ENCODE measurements at places on chromosomes 3 and 15.

- H3K4me1 ChIP-seq: no peaks in the 10 kb centered on the region
- H3K4me3 ChIP-seq: no peak overlapping the region
- no peaks in the 10 kb centered on the region for H3K36me3 ChIP-seq
- no peak for DNase-seq
- H3K27me3 ChIP-seq: no peaks in the 10 kb centered on the region
Measured at GRCh38 chr3:132912416-132912753, 125.8 kb upstream of the TMEM108 start.

DNA sequence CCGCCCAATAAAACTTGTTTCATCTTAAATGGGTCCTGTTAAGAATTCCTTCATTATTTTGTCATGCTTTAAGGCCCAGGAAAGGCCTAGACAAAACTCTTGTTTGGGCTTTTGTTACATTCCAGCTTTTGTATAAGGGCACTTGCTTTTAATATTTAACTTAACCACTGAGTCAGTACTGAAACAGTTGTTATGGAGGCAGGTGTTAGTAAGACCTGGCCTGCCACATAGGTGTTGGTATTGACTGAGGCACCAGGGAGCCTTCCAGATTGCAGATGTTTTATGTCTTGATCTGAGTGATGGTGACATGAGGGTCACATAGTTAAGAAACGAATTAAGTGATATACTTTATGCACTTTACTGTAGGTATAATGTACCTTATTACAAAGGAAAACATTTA lies 274.9 kb upstream of the TGFBR2 start:
- H3K4me1 ChIP-seq: peaks cover 6% of the 10 kb centered on the region
- no peaks in the 10 kb centered on the region for H3K27me3 ChIP-seq
- no peak overlapping the region for H3K4me3 ChIP-seq
- no peaks in the 10 kb centered on the region for H3K36me3 ChIP-seq
- H3K27ac ChIP-seq: peak overlapping the region; percentile 4
- no peak for DNase-seq

- H3K4me3 ChIP-seq: no peak overlapping the region
- no peaks in the 10 kb centered on the region for H3K27me3 ChIP-seq
- H3K4me1 ChIP-seq: peaks cover 18% of the 10 kb centered on the region
- DNase-seq: no peak
Measured at GRCh38 chr3:58474348-58474911, 17.5 kb upstream of the KCTD6 start.

DNA sequence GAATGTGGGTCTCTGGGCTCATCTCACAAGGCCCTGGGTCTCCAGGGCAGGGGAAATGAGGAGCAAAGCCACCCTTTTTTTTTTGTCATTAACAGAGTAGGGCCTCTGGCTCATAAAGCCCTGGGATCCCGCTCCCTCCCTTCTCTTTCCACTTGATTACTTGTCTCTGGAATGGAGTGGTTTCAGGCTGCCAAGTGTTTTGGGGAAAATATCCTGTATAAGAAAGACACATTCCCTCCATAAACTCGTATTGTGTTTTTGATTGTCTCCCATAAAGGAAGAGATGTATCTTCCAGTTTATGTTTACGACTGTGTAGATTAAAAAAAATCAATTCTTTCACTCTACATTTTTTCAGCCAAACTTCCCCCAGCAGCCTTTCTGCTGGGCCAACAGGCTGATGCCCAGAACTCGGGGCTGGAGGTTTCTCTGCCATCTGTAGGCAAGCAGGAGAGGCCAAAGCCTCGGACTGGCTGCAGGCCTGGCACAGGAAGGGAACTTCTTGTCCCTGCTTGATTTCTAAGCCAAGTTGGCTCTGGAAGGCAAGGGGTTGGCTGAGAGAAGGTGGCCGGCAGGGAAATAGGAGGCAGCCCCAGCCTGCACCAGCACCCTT lies 49.4 kb upstream of the INSYN1 start:
- DNase-seq: no peak
- no peak overlapping the region for H3K27ac ChIP-seq
- peaks cover 20% of the 10 kb centered on the region for H3K4me1 ChIP-seq
- no peaks in the 10 kb centered on the region for H3K27me3 ChIP-seq

DNA sequence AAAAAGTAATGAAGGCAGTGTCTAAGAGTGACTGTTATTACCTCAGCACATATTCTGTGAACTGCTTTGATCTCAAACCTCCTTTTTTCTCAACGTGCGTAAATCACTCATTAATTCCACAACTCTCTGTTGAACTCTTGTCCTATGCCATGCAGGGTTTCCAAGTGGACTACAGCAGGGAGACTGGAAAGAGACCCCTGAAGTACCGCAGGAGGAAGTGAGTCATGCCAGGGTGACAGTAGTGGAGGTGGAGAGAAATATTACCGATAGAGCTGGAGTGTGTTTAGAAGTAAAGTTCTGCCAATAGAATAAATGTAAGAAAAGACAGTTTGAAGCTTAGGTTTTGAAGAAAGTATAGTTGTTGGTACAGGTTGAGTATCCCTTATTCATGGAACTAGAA lies 908.9 kb downstream of the ROBO1 start:
- H3K27me3 ChIP-seq: no peaks in the 10 kb centered on the region
- no peaks in the 10 kb centered on the region for H3K4me1 ChIP-seq
- H3K4me3 ChIP-seq: no peak overlapping the region
- no peak overlapping the region for H3K27ac ChIP-seq
- DNase-seq: no peak
- H3K36me3 ChIP-seq: no peaks in the 10 kb centered on the region

- H3K27me3 ChIP-seq: no peaks in the 10 kb centered on the region
- no peaks in the 10 kb centered on the region for H3K36me3 ChIP-seq
- no peak overlapping the region for H3K4me3 ChIP-seq
- H3K4me1 ChIP-seq: no peaks in the 10 kb centered on the region
Measured at GRCh38 chr3:61828184-61828874, 267.0 kb downstream of the PTPRG start.

DNA sequence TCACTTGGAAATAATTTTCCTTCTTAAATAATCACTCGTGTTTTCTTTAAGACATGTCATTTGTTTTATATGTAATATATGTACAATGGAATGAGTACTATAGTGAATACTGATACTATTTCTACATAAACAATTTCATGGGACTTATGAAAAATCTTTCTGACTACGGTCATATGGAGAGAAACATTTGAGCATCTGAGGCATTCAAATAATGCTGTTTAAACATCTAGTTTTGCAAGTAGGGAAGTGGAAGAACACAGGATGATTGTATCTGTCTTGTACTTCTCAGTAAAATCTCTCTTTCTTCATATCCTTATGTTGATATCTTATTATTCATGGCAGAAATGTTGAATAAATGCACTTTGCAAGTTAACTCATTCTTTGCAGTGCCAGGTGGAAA lies 599.5 kb upstream of the KCNMB2 start:
- H3K36me3 ChIP-seq: no peaks in the 10 kb centered on the region
- no peaks in the 10 kb centered on the region for H3K4me1 ChIP-seq
- DNase-seq: no peak
- H3K27ac ChIP-seq: no peak overlapping the region
- no peaks in the 10 kb centered on the region for H3K27me3 ChIP-seq

GRCh38 chr3:73658227-73658626 lies 33.5 kb upstream of the PDZRN3 start:
- H3K27me3 ChIP-seq: no peaks in the 10 kb centered on the region
- no peak overlapping the region for H3K4me3 ChIP-seq
- no peaks in the 10 kb centered on the region for H3K4me1 ChIP-seq
- DNase-seq: no peak
- no peaks in the 10 kb centered on the region for H3K36me3 ChIP-seq
- H3K27ac ChIP-seq: no peak overlapping the region

- H3K4me1 ChIP-seq: no peaks in the 10 kb centered on the region
- no peak overlapping the region for H3K27ac ChIP-seq
- H3K36me3 ChIP-seq: no peaks in the 10 kb centered on the region
- H3K27me3 ChIP-seq: peaks cover 3% of the 10 kb centered on the region
- H3K4me3 ChIP-seq: no peak overlapping the region
Measured at GRCh38 chr3:147937341-147937740, 528.2 kb downstream of the ZIC1 start.

- H3K4me1 ChIP-seq: no peaks in the 10 kb centered on the region
- H3K27ac ChIP-seq: no peak overlapping the region
- no peak overlapping the region for H3K4me3 ChIP-seq
- H3K27me3 ChIP-seq: no peaks in the 10 kb centered on the region
Measured at GRCh38 chr3:82957696-82958095, 1196.3 kb upstream of the GBE1 start.

GRCh38 chr15:71542836-71543235 lies 267.5 kb upstream of the NR2E3 start:
- DNase-seq: no peak
- H3K4me1 ChIP-seq: peaks cover 15% of the 10 kb centered on the region
- H3K4me3 ChIP-seq: no peak overlapping the region

DNA sequence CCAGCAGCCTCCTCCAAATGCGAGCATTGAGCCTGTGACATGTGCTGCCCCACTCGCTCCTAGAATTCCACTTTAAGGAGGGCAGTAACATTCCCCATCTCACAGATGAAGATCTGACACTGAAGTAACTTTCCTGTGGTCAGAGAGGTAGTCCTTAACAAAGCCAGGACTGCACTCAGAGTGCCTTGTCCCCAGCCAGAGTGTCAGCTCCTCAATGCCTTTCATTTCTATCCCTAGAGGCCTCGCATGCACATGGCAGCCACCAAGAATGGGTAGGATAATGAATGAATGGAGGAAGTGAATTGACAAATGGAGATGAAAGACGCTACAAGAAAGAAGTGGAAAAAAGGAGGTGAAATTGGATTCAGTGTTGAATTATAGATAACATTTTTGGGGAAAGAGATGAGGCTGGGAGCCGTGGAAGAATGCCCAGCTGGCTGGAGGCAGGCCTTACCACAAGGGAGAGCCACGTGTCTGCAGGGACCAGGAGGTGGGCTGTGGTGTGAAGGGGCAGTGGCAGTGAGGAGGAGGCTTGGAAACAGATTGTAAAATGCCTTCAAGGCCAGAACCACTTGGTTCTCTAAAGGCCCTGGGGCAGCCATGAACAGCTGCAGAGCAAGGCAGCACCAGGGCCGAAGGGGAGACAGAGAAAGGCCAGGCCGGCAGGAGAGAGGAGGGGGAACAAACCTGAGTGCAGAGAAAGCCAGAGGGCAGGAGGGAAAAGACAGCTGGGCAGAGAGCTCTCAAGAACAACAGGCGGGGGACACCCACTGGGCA lies 10.4 kb downstream of the CFAP92 start:
- no peak overlapping the region for H3K4me3 ChIP-seq
- no peak overlapping the region for H3K27ac ChIP-seq
- no peaks in the 10 kb centered on the region for H3K27me3 ChIP-seq

GRCh38 chr3:144894576-144894975 lies 923.0 kb downstream of the DIPK2A start:
- DNase-seq: no peak
- H3K4me1 ChIP-seq: no peaks in the 10 kb centered on the region
- H3K27me3 ChIP-seq: no peaks in the 10 kb centered on the region
- no peak overlapping the region for H3K27ac ChIP-seq

- H3K36me3 ChIP-seq: no peaks in the 10 kb centered on the region
- no peaks in the 10 kb centered on the region for H3K4me1 ChIP-seq
- no peak for DNase-seq
- no peak overlapping the region for H3K27ac ChIP-seq
Measured at GRCh38 chr3:49255112-49255511, 21.9 kb downstream of the C3orf62 start.

DNA sequence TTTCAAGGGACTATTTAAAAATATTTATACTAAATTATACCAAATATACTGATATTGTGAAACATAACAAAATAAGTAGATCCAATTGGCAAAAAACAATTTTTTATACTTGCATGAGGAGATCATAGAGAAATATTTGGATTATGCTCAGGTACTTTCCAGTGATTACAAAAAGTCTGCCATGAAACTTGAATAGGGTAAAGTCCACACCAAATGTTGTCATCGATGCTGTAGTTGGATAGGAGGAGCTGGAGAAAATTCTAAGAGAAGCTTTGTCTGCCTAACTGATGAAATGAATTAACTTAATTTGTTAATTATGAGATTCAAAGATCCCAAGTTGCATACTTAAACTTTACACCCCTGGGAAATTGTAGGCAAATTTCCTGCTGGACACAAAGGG lies 93.3 kb downstream of the SI start:
- no peaks in the 10 kb centered on the region for H3K4me1 ChIP-seq
- no peak overlapping the region for H3K4me3 ChIP-seq
- DNase-seq: no peak
- peaks cover 6% of the 10 kb centered on the region for H3K27me3 ChIP-seq
- no peak overlapping the region for H3K27ac ChIP-seq
- H3K36me3 ChIP-seq: no peaks in the 10 kb centered on the region

DNA sequence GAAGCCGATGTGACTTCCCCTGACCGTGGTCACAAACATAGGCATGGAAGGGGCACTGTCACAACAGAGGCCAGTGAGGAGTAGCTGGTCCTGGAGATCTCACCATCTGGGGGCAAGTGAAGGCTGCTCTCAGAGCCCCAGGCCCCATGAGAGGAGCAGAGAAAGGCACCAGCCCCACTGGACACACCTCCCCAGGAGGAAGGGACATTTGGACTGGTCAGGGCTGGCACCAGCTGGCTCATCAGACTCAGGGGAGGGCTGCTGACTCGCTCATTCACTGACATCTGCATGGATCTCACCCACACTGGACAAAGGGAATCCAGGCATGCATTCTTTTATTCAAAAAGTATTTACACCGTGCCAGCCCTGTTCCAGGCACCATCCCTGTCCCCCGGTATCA lies 26.8 kb downstream of the ESYT3 start:
- H3K36me3 ChIP-seq: no peaks in the 10 kb centered on the region
- no peaks in the 10 kb centered on the region for H3K27me3 ChIP-seq
- DNase-seq: no peak
- no peaks in the 10 kb centered on the region for H3K4me1 ChIP-seq

DNA sequence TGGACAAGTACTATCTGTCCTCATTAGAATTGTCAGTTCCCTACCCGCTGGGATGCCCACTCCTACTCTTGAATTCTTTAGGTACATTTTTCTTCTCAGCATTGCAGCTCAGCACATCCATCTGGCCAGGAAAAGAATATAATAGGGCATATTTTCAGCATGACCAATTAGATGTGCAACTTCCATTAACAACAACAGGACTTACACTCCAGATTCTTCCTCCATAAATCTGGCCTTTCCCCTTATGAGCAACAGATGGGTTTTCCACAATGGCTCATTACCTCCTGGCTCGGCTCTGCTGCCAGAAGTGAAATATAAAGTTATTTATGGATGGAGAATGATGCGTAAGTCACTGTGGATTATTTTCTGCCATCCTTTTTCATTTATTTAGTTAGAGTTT lies 443.8 kb upstream of the TGFBR2 start:
- no peaks in the 10 kb centered on the region for H3K27me3 ChIP-seq
- H3K4me1 ChIP-seq: peaks cover 1% of the 10 kb centered on the region
- no peak overlapping the region for H3K27ac ChIP-seq
- no peaks in the 10 kb centered on the region for H3K36me3 ChIP-seq
- no peak overlapping the region for H3K4me3 ChIP-seq

- peak; percentile 99 for DNase-seq
- no peaks in the 10 kb centered on the region for H3K27me3 ChIP-seq
- peak within 1 kb of the TSS; percentile 80 for H3K4me3 ChIP-seq
- H3K4me1 ChIP-seq: peaks cover 5% of the 10 kb centered on the region
- H3K27ac ChIP-seq: peak within 1 kb of the TSS; percentile 50
Measured at GRCh38 chr3:43621656-43622432, at the start of gene ANO10. Gene ANO10 (minus strand): TSS chr3:43622011. CDS start chr3:43605852, 16,159 bp downstream.

- H3K27me3 ChIP-seq: no peaks in the 10 kb centered on the region
- H3K27ac ChIP-seq: peak within 1 kb of the TSS; percentile 60
- H3K4me3 ChIP-seq: peak within 1 kb of the TSS; percentile 94
- peak; percentile 97 for DNase-seq
- H3K4me1 ChIP-seq: peaks cover 22% of the 10 kb centered on the region
Measured at GRCh38 chr15:68053701-68054627, at the start of gene PIAS1. Gene PIAS1 (plus strand): TSS chr15:68054315. CDS start chr15:68054327, 12 bp downstream.
